ENCODE measurements at places on chromosomes 2 and 18.

DNA sequence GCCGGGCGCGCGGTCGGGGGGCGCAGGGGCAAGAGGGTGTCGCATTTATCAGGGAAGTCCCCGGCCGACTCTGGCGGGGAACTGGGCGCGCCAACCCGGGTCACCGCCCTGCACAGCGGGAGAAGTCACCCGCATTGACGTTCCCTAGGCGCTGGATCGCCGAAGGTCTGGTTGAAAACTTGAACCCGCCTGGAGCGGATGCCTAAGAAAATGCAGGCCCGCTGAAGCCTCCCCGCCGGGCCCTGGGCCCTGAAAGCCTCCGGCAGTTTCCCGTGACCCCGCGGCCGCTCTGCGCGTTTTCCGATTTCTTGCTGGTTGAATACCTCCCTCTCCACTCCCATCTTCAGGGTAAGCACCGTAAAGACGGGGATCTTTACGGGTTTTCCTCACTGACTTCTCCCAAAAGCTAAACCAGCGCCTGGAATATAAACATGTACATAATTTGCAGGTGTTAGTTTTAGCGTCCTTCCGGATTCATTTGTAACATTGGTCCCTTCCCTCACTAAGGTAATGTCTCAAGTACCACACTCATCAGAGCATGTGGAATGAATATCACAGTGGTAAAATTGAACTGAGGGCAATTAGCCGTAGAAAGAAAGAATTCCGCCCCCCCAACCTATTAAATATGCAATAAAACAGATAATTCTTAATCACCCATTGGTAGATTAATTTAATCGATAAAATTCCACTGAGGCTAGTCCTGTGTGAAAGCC is 675 bp upstream of the SPIRE1 start:
- no peak for DNase-seq

DNA sequence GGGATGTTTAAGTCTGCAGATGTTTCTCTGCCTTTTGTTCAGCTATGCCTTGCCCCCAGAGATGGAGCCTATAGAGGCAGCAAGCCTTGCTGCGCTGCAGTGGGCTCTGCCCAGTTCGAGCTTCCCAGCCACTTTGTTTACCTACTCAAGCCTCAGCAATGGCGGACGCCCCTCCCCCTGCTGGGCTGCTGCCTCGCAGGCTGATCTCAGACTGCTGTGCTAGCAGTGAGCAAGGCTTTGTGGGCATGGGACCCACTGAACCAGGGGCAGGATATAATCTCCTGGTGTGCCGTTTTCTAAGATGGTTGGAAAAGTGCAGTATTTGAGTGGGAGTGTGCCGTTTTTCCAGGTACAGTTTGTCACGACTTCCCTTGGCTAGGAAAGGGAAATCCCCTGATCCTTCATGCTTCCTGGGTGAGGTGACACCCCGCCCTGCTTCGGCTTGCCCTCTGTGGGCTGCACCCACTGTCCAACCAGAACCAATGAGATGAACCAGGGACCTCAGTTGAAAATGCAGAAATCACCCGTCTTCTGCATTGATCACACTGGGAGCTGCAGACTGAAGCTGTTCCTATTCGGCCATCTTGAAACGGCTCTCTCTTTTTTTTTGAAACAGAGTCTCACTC is 27.6 kb upstream of the ADAM23 start:
- DNase-seq, result no peak

- no peak for DNase-seq
These were observed 894.9 kb upstream of the CDH2 start for GRCh38 chr18:29071869-29072268.

DNA sequence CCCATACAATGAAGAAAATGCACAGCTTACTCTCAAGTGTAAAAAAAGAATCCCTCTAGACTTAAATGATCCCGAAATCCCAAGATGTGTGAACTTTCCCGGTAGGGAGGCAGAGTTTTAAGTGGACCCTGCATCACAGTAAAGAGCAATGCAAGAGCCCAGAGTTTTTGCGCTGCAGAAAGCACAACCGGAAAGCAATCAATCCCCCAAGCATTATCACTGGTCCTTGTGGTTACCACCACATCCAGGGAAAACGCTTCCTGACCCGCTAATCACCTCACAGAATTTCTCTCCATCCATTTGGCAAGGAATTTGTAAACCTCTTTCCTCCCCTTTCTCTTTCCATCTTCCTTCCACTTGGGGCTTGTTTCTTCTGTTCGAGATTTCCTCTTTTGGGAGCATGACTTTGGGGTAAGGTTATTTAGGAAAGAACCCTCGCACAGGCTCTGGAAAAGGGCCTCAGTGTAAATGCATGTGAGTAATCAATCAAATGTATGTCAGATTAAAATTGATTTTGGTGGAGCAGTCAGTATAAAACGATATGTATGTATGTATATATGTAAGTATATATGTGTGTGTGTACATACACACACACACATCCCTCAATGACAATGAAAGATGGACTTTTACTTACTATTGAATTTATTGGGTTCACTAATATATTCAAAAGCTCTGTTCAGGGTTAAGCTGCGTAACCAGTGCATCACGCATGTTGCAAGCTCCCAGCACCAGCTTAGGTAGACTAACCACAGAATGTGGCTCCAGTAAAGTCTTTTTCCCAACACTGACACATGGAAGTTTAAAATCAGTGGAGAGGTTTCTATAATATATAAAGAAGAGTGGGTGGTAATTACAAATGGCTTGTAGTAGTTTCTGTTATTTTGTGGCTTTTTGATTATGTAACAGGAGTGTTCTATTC is 1.6 kb downstream of the PLCL1 start:
- peak; percentile 23 for DNase-seq

DNA sequence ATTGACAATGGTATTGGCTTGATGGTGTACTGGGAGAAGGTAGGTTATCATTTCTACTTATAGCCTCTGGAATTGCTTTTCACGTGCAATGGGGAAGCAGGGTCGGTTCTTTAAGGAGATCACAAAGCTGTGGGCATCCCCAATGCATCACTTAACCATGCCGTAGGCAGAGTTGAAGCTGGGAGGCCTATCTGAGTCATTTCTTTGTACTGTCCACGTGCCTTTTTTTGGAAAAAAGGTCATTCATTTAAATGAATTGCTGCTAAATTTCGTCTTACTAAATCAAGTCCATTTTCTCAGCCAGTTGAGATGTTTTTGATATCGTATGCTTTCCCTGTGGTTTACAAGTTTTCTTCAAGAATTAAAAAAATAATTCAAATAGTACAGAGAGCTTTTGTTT is 17.2 kb upstream of the GYPC start:
- no peak for DNase-seq

GRCh38 chr2:60528281-60529020 is 25.0 kb downstream of the BCL11A start:
- no peak for DNase-seq

- DNase-seq, result no peak
These were observed 26.6 kb upstream of the SPRED2 start for GRCh38 chr2:65458999-65459398.

GRCh38 chr2:61759005-61759404 is 94.9 kb downstream of the FAM161A start:
- peak; percentile 67 for DNase-seq

DNA sequence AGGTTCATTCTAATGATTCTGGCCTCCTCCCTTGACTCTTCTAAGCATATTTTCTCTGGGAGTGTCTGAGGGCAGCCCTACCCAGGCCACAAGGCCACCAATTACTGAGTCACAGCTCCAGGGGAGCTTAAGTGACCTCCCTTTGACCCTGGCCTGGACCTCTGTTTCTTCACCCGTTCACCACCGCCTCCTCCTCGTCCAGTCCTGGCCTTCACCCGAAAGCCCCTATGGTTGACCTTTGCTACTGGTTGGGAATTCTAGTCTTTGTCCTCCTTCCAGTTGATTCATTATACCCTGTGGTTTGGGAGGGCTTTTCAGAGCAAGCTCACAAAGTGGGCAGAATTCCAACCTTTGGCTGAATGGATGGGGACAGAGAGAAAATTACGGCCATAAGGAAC is 72.6 kb downstream of the NRP2 start:
- no peak for DNase-seq

GRCh38 chr2:86446060-86446459 is 4.9 kb downstream of the KDM3A start:
- DNase-seq, result no peak

DNA sequence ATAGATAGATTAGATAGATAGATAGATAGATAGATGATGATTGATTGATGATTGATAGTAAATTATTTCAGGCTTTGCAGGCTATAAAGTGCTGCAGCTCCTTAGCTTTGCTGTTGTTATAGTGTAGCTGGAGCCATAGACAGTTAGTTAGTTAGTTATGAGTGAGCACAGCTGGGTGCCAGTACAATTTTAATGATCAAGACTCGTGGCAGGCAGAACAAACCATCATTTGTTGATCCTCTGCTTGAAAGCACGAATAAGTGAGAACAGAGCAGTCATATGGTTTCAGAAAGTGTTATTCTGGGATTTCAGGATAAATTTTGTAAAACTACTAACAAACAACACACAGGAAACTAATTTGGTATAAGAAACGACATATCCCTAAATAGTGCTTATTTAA is 53.9 kb downstream of the THOC1 start:
- no peak for DNase-seq

- no peak for DNase-seq
These were observed 18.3 kb downstream of the GYPC start for GRCh38 chr2:126674075-126674744.

DNA sequence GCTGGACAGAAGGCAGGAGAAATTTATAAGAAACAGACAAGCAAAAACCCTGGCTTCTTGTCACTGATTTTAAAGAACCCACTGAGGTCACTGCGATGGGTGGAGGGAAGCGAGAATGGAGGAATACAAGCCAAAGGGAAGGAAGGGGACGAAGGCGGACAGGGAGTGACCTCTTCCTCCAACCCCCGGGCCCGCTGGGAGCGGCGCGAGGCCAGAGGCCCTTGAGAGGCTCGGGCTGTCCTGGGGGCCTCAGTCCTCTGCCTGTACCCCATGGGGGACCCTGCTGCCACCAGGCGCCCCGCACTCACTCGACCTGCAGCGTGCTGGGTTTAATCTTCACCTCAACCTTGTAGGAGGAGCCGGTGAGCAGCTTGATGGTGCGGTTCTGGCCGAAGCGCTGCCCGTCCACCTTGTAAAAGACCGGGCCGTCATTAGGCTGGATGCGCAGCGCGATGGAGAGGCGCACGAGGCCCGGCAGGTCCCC is 793 bp downstream of the CNRIP1 start:
- no peak for DNase-seq

DNA sequence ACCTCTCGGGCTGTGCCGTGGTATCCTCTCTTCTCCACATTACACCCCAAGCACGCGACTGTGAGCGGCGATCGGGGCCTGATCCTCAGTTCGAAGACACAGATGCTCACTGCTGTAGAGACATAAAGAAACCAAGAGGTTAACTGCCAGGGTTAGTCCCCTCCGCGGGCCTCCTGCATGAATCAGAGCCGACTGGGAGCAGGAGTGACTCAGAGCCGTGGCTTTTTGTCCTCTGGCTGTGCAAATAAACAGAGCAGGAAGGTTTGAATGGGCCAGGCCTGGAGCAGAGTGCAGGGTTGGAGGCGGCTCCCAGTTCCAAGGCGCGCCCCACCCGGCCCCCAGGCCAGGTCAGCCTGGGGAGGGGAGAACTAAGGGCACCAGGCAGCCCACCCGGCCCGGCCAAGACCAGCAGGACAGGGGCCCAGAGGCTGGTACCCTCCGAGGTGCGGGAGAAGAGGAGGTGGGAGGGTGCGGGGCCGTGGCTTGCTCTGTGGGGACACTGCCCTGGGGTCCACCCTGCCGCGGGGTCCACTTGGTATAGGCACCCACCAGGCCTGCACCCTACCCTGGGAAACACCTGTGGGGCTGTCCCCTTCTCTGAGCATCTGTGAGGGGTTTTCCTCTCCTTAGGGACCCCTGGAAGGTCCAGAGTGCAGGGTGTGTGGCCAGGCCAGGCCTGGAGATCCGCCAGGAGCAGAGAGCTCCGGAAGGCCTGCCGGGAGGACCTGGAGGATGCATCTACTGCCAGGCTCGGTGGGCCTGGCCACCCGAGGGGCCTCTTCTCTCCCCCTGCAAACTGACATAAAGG is 16.5 kb downstream of the TWIST2 start:
- peak; percentile 78 for DNase-seq

- no peak for DNase-seq
These were observed 247.4 kb downstream of the XIRP2 start for GRCh38 chr2:167135706-167136105.

DNA sequence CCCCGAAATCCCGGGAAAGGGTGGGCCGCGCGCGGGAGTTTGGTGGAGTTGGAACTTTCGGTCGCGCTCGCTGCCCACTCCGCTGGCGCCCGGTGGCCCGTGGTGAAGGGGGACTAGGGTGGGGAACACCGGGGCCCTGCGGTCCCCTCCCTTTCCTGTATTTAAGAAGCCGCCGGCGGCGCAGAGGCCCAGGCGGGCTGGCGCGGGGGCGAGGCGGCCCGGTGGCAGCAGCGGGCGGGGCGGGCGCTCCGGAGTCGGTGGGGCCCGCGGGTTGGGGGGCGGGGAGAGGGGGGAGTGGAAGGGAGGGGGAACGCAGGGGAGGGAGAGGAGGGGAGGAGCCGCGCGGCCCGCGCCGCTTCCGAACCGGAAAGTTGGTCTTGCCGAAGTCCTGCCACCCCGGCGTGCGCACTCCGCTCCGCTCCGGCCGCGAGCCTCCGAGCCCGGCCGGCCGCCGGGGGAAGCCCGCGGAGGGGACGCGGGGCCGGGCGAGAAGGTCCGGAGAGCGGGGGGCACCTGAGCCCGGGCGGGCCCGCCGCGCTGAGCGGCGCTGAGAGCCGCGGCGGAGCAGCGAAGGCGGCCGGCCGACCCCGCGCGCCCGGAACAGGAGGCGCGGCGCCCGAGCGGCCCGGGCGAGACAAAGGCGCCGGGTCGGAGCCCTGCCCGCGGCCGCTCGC is 425 bp upstream of the SALL3 start:
- DNase-seq, result no peak

DNA sequence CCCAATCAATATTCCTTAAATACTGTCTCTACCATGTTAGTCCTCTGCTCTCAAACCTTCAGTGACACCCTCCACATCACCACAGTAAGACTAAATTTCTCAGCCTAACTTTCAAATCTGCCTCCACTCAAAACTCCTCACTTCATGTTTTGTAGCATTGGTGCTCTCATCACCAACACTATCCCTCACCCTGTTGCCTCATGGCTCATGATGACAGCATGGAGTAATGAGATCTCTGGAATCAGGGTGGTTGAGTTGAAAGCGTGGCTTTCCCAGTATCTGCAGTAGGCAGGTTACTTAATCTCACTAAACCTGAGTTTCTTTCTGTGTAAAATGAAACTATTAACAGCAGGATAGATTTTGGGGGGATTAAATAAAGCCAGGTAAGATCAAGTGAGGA is 621.4 kb downstream of the NYAP2 start:
- DNase-seq, result no peak

GRCh38 chr2:162929571-162929970 is 91.0 kb upstream of the KCNH7 start:
- no peak for DNase-seq

GRCh38 chr2:207035875-207036274 is 96.6 kb downstream of the CPO start:
- DNase-seq, result no peak

GRCh38 chr2:163943403-163944346 is 207.9 kb upstream of the FIGN start:
- DNase-seq, result no peak

- DNase-seq, result no peak
These were observed 5.4 kb upstream of the ITGB6 start for GRCh38 chr2:160205505-160205904.

Data from NB4 (cell line).